Left ventricle myocardium inferior (tissue), 1 donor: ENCODE measurements at places on chromosomes 1 and 21.

- DNase-seq: no peak
Observed at GRCh38 chr1:77829851-77830250, 50.4 kb downstream of the MIGA1 start.

DNA sequence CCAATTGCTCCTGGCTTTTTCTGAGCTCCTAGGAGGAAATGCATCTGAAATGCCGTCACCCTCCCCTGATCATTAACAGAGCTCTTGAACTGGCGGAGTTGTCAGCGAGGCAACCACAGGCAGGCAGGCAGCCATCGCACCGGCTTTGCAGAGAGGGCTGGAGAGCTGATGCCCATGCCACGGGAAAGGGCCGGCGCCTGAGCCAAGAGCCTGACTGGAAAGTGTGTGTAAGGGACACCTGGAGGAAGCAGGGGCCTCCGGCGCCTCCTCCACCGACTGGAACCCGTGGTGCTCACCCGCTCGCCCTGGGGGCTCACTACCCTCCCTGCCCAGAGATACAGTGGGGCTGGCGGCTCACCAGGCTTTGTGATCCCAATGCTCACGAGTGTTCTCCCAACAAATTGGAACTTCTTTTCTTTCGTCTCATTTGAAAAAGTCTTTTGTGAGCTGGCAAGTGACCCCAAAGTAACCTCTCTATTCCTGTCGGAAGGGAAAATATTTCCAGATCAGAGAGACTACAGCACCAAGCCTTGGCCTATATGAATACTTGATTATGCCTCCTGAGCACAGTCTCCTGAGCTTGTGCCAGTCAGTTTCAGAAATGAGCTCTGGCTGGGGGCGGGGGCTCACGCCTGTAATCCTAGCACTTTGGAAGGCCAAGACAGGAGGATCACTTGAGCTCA, 97.7 kb upstream of the SLC25A33 start:
- peak; percentile 71 for DNase-seq

GRCh38 chr1:27872802-27873551, 633 bp downstream of the THEMIS2 start:
- no peak for DNase-seq

DNA sequence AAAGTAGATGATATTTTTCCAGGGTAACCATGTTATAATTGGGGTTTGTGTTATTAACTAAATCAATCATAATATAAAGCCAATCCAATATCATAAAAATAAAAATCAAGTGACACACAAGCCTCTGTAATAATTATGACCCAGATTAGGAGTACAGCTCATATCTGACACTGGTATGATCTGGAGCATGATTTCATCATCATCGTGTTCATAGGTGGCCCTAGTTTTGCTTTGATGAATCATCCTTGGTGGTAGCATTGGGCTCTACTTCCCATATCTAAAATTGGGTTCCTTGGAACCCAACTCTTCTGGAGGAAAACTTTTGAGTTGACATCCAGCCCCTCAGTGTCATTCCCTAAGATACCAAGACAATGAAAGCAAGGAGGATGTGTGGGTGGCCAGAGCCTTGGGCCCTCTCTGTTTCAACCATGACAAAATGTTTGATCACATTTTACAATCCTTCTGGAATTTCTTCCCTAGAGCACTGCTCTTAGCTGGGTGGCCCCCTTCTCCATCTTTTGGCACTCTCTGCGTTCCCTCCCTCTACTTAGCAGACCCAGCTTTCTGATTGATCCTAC, 37.0 kb upstream of the ENAH start:
- no peak for DNase-seq

DNA sequence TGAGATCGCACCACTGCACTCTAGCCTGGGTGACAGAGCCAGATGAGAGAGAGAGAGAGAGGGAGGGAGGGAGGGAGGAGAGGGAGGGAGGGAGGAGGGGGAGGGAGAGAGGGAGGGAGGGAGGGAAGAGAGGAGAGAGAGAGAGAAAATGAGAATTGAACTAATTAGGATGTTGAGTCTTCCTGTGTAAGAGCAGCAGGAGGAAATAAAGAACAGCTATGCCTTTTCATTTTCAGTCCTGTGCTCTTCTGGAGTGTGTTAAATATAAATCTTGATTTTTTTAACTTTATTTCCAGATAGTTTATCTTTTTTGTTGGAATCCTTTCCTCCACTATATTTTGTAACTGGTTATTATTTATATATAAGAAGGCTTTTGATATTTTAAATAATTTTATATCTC, 27.1 kb downstream of the DNTTIP2 start:
- no peak for DNase-seq

GRCh38 chr1:160428655-160429054, 28.3 kb downstream of the VANGL2 start:
- DNase-seq: no peak

GRCh38 chr21:14617871-14618270, 71.8 kb upstream of the SAMSN1 start:
- no peak for DNase-seq

- no peak for DNase-seq
Observed at GRCh38 chr1:194975913-194976312, 1632.3 kb downstream of the KCNT2 start.

DNA sequence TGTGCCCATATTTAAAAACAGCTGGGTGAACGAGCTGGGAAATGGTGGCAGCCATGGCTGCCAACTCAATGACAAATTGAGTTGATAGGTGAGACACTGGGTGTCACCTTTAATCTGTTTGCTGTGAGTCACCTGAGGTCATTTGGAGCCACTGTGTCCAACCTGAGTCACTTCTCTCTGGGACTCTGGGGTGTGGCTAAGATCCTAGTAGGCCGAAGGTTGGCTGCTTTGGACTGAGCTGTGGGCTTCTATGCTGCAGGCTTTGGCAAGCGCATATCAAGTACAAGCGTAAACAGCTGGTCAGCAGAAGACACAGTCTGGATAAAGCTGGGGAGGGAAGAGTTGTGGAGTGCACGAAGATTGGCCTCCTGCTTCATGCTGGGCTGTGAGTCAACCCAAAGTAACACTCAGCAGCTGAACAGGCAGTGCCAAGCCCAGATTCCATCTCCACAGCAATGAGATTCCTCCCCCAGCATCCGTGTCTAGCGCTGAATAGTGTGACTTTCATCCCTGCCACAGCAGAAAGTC, 24.0 kb downstream of the TEX35 start:
- peak; percentile 71 for DNase-seq

DNA sequence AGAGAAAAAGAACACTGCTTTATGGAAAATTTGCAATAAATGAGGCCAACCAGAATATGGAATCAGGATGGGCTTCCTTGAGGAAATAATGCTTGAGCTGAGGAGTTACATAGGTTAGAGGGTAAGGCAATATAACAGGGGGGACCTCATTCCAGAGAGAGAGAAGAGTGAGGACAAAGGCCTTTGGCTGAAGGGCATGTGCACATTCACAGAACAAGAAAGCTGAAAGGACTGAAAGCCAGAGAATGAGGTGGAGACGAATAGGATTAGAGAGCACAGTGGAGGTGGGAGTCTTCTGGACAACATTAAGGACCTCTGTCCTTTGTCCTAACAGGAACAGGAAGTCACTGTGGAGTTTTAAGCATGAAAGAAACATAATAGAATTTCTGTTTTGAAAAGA, 60.7 kb upstream of the MROH9 start:
- no peak for DNase-seq

DNA sequence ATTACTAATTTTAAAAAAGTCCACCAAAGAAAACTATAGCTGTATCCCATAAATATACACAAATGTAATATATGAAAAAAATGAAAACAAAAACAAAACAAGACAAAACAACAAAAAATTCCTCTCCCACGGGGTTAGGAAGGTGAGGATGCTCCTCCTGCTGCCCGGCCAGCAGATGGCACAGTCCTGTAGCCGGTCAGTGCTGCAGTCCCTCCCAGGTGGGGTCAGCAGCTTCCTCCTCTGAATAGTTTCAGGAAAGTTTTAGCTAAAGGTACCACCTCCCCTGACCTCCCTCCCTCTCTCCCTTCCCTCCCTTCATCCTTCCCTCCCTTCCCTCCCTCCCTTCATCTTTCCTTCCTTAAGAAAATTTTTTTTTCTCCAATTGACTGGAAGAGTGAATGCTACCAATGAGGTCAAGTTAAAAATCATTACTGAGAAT, 67.8 kb upstream of the BCL10 start:
- DNase-seq: no peak

DNA sequence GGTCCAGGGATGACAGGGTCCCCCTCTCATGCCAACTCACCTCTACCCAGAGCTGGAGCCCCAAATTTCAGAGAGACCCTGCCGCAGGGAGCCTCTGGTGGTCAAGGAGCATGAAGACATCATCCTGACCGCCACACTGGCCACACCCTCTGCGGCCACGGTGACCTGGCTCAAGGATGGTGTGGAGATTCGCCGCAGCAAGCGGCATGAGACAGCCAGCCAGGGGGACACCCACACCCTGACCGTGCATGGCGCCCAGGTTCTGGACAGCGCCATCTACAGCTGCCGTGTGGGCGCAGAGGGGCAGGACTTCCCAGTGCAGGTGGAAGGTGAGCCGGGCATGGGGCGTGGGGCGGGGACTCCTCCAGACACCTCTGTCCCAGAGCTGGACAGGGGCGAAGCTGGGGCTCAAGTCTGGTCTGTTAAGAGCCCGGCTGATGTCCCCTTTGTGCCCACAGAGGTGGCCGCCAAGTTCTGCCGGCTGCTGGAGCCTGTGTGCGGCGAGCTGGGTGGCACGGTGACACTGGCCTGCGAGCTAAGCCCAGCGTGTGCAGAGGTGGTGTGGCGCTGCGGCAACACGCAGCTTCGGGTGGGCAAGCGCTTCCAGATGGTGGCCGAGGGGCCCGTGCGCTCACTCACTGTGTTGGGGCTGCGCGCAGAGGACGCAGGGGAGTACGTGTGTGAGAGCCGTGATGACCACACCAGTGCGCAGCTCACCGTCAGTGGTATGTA, 66.0 kb downstream of the OBSCN start:
- peak; percentile 15 for DNase-seq

GRCh38 chr1:54404939-54405897, 976 bp downstream of the SSBP3 start:
- DNase-seq: peak; percentile 33

DNA sequence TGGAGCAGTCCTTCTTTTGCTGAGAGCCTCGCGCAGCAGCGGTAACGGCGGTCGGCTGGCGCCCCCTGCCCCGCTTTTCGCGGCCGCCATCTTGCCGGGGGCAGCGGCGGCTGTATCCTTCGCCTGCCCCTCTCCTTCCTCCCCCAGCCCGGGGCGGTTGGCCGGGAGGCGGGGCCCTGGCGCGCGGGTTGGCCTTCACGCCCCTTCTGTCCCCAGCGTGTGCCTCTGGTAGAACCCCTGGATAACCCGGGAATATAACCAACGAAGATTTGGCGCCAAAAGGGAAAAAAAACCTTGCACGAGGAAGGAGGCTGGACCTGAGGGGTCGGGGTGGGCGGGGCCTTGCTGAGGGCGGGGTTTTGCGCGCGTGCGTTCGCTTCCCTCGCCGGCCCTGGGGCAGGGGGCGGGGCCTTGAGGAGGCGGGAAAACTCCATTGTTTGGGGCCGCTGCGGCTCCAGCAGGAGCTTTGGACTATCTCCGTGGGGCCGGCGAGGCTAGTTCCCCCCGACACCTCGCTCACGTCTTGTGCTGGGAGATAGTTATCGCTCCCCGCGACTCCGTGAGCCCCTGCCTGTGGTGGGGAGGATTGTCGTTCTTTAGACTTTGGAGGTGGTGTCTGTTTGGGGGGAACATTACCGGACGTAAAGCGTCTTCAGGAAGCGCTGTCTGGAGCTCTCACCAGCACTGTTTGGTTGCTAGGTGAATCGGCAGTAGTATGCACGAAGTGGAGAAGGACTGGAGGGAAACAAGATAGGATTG, 689 bp downstream of the NASP start:
- peak; percentile 90 for DNase-seq

GRCh38 chr1:224737353-224737727, 121.2 kb downstream of the CNIH3 start:
- no peak for DNase-seq

DNA sequence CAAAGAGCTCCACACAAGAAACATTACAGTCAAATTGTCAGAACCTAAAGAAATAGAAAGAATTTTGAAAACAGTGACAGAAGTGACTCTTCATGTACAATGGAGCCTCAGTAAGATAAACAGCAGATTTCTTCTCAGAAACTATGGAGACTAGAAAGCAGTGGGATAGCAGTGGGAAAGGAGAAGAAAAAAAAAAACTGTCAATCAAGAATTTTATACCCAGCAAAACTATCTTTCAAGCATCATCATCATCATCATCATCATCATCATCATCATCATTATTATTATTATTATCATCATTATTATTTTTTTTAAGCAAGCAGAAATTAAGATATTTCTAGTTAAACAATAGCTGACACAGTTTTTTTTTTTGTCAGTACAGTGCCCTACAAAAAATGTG, 24.2 kb downstream of the CEP170 start:
- no peak for DNase-seq

DNA sequence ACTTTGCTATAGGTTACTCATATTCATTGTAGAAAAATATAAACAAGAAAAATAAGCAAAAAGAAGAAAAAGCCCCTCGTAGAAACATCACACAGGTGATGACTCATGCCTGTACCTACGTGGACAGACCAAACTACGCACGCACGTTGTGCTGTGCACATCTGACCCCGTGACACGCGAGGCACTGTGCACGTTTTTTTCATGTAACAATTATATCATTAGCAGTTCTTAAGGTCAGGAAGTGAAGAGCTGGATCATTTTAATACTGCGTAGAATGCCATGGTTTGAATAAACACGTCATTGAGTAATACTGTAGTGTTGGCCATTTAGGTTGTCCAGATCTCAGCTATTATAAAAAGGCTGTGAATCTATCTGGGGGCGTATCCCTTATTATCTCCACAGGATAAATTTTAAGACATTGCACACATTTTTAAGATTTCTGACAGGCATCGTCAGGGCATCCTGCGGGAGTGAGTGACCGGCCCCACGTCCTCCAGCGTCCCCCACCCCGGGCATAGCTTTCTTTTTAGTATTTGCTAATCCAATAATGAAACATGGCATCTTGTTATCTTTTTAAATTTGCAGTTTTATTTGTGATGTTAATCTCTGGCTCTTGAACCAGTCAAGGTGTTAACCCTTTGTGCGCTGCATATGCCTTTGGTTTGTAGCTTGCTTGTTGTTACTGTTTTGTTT, 23.4 kb upstream of the ADARB1 start:
- DNase-seq: no peak

DNA sequence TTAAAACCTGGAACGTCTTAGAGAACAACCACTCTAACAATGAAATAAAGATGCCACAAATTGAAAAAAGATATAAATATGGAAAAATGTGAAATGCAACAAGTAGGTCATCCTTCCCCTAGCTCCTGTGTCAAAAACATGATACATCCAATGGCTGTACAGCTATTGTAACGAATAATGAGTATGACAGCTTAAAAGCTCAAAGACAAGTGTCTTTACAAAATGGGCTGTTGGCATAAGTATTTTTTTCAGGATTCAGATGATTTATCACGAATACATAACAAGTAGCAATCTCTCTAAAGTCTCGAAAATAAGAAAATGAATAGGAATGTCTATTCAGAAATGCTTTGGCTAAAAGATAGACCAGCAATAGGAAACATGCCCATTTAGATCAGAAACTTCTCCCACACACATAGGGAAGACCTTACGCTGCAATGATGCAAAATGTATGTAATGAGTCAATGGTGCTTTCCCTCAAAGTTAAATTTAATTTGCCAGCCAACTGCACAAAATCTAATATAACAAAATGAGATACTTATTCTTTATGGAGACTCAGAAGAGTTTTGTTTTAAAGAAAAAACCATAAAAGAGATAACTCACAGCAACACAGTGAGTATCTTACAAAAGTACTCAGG, 8.3 kb downstream of the TGFBR3 start:
- no peak for DNase-seq
